ENCODE measurements at places on chromosomes 6 and 20.

DNA sequence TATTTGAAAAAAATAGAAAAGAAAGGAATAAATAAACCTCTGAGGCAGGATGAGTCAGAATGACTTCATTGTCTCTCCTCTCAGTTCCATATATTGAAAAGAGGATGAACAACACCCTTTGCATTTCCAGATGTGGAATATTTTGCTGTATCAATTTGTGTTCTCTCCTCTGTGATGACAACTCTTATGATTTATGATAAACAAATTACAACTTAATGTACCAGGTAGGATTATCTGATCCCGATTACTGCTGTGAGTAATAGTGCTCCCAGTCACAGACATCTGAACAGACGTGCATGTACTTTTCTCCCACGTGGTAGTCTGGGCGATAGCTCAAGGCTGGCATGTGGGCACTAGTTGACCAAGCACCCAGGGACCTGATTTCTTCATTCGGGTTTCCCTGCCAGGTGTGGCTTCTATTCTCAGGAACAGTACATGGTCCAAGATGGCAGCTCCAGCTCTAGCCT, 142.1 kb upstream of the SULF2 start:
- no peak for DNase-seq

GRCh38 chr6:73768558-73768957, 72.6 kb downstream of the CD109 start:
- no peak for DNase-seq

GRCh38 chr6:1605004-1605892, 4.5 kb upstream of the FOXC1 start:
- no peak for DNase-seq

GRCh38 chr6:35258858-35259193, 709 bp upstream of the ZNF76 start:
- no peak for DNase-seq

GRCh38 chr20:2874456-2874855, 1.2 kb downstream of the PTPRA start:
- DNase-seq = no peak

GRCh38 chr6:72740135-72740534, 118.3 kb downstream of the KCNQ5 start:
- DNase-seq = no peak

DNA sequence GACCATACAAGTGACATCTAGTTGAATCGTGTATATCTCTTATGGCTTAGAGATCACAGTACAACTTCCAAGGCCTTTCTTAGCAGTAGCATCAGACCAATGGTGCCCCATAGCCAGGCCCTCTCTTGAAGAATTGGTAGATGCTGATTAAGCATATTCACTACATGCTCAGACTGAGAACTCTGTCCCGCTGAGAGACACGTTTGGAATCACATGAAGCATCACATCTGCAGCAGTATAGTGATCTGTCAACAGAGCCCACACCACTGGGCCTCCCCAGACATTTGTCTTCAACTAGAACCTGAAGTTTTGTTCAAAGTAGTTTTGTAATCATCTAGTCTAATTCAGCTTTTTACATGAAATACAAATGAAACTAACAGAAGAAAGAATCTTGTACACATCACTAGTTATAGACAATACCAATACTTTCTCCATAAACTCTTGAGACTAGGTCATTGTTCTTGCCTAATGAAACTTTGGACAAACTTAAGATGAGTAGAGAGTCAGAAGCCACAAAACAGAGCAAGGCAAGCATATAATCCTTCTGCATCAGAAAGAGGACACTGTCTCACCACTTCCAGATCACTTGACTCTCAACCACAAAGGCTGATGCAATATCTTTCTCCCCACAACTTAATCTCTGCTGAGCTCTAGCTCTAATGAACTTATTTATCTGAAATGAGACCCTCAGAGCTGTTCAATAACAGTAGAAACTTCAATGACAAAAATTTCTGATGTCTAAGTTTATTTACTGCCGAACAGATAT, 182.7 kb downstream of the TBX18 start:
- no peak for DNase-seq

- no peak for DNase-seq
These were observed 918 bp downstream of the EIF6 start for GRCh38 chr20:35283441-35284266.

GRCh38 chr6:111894272-111894671, 21.0 kb upstream of the FYN start:
- no peak for DNase-seq

GRCh38 chr6:65671922-65672321, 35.1 kb downstream of the EYS start:
- no peak for DNase-seq

GRCh38 chr6:128479048-128479666, 41.2 kb downstream of the PTPRK start:
- no peak for DNase-seq

DNA sequence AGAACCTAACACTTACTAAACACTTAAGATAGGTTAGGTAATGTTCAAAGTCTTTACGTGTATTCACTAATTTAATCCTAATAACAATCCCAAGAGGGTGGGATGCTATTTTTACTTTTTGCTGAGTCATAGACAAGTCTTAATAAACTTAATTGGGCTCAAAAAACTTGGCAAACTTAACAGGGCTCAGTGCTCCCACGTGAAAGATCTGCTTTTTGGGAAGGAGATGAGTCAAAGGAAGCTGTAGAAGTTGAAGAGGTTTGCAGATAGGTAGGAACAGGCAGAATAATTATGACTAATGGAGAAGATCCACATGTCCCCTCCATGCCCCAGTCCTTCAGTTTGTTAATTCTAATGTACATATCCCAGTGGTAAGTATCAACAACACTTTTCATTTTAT, 44.5 kb upstream of the STMND1 start:
- DNase-seq = no peak

DNA sequence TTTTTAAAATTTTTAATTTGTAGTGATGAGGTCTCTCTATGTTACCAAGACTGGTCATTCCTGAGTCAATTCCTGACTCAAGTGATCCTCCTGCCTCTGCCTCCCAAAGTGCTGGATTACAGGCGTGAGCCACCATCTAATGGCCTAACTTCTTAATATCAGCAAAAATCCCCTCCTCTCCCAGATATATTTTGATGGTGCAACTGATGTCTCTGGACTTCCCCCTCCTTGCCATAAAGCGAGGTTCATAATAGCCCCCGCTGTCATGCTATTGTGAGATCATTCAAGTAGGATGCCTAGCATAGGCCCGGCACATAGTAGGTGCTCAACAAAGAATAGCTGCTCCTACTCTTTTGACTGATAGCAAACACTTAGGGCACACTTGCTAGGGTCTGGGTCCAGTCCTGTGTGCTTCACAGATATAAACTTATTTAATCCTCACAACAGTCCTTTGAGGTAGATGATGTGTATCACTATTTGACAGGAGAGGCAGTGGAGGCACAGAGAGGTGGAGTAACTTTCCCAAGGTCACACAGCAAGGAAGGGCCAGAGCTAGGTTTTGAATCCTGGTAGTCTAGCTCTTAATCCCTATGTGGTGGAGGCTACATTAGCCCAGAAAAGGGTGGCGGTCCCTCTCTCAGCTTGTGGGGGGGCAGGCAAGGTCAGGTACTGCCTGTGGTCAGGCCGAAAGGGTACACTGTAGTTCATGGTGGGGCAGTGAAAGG, 14.6 kb downstream of the SRC start:
- DNase-seq = no peak

- DNase-seq = no peak
These were observed 81.0 kb downstream of the SMLR1 start for GRCh38 chr6:130908188-130908587.

GRCh38 chr6:104229057-104229456, 630.7 kb downstream of the HACE1 start:
- DNase-seq = peak; percentile 41

GRCh38 chr6:108277295-108277694, 16.5 kb upstream of the SNX3 start:
- DNase-seq = no peak

DNA sequence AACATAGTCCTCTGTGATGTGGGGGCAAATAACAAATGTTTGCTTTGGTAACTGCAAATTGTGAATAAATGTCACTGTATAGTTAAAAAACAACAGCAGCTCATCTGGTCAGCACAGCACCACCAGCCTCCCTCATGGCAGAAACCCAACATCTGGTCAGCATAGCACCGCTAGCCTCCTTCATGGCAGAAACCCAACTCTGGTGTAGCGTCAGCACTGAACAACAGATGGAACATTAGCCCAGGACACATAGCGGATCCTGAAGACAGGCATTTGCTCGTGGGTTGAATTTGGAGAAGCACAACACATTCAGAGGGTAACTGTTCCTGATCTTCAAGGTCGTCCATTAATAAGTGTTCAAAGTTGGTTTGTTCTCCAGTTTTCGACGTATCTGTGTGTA, 265.9 kb downstream of the DLL1 start:
- peak; percentile 90 for DNase-seq

- no peak for DNase-seq
These were observed 134.0 kb downstream of the HFE start for GRCh38 chr6:26221186-26221585.

GRCh38 chr20:56685879-56686278, 56.8 kb downstream of the TFAP2C start:
- DNase-seq = no peak

DNA sequence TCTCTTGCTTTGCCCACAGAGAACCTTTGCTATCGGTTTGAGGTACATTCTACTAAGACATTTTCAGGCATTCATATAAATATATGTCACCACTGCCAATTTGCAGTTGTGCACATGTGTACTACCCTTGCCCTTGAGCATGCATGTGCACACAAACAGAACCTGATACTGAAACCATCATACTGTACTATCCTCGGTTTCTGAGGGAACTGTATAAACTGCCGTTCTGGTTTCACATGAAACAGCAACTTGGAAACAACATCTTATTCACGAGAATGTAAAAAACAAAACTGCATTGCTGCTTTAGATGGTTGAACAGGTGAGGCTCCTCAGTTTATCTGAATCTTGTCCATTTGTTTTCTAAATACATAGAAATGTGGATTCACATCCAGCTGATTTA, 151.2 kb upstream of the TMEM170B start:
- no peak for DNase-seq

DNA sequence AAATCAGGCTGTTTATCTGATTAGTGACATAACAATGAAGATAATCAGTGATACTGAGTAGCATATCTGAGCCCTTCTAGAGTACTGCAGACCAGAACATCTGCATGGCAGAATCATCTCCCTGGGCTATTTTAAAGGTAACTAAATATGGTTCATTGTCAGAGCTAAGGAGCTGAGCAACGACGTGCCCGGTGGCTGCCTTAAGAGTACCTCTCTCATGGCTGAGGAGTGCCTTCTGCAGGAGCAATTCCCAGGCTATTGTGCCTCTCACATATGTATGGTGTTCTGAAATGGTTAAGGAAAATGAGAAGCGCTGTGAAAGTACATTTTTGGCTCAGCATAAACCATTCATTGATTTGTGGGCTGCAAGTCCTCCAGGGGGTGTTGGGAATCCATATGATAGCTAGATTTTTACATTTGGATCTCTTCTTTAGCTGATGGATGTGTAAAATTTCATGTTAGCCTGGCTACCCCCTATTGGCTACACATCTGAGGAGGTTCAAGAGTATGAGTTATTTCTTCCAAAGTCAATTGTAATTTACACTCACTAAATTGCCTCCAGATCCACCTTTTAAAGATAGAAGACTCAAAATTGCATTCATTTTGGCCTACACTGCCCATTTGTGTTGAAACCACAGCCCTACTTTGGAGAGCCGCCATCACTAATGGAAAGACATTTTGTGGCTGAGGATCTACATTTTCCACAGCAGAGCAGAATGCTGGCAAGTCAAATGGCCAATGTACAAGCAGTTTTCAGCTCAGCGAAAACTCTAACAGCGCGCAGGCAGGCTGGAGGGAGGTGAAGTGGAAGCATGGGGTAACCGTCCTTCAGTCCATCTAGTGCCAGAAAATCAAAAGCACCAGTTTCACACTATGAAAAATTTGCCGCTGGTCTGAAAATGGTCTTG, 198.0 kb downstream of the SIM1 start:
- no peak for DNase-seq

GRCh38 chr6:50962213-50962759, 143.6 kb downstream of the TFAP2B start:
- DNase-seq = no peak

- DNase-seq = no peak
These were observed 35.6 kb upstream of the THBS2 start for GRCh38 chr6:169289257-169289618.

- no peak for DNase-seq
These were observed 195.6 kb downstream of the GRM1 start for GRCh38 chr6:146224449-146224848.

- peak; percentile 4 for DNase-seq
These were observed 800 bp downstream of the RWDD2A start for GRCh38 chr6:83193747-83194566.

- DNase-seq = no peak
These were observed 4.7 kb downstream of the MMP9 start for GRCh38 chr20:46013322-46013828.

- DNase-seq = no peak
These were observed 441.9 kb downstream of the CD109 start for GRCh38 chr6:74137911-74138310.

GRCh38 chr6:70586114-70586513, 19.4 kb downstream of the SDHAF4 start:
- DNase-seq = no peak

DNA sequence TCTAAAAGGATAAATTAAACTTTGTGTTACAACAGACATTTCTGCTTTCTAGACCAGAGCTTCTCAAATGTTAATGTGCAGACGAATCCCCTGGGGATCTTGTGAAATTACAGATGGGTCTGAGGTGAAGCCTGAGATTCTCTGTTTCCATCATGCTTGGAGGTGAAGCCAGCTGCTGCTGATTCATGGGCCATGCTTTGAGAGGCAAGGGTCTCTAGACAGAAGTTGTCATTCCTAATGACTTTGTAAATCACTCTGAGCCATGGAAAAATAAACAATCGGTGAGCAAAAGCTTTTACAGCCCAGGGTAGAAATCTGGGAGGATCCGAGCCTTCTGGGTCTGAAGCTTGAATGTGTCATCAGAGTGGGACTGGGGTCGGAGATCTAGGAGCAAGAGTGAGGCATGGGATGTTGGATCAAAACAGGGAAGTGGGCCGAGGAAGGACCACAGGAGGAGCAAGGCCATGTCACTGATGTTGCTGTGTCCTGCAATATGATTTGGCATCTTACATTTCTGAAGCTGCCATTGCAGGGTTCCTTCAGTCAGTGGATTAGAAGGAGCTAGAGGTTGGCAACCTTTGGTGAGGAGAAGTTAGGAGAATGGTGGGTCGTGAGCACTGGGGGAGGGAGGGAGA, 77.3 kb downstream of the TRMT11 start:
- DNase-seq = no peak

GRCh38 chr6:15184441-15184861, 61.4 kb upstream of the JARID2 start:
- no peak for DNase-seq

GRCh38 chr20:9422321-9423057, 91.9 kb upstream of the LAMP5 start:
- no peak for DNase-seq

DNA sequence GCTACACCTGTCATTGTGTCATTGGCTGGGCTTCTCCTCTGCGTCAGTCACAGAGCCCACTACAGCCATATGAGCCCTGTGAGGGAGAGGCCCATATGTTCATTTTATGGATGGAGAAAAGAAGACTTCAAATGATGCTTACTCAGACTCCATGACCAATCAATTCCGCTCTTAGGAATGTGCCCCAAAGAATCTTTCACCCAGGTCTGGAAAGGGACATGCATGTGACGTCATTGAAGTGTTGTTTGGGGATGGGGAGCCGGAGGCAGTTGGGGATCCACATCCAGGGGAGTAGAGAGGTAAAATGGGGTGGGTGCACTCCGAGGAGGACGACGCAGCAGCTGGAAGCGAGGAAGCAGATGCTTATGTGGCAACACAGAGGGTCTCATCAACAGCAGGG, 9.6 kb upstream of the C6orf132 start:
- DNase-seq = no peak
